ENCODE measurements at places on chromosomes 4 and X. TPM values are rescaled to one million over a fixed set of nuclear protein-coding genes. Genes with fewer than 3 reads are reported as not detected.
A peak's percentile ranks its signal among the peaks of the same experiment; 100 is the strongest.

The ALAS2 gene
- total RNA-seq: not detected

The BTK gene
- total RNA-seq: 0.21 TPM

DNA sequence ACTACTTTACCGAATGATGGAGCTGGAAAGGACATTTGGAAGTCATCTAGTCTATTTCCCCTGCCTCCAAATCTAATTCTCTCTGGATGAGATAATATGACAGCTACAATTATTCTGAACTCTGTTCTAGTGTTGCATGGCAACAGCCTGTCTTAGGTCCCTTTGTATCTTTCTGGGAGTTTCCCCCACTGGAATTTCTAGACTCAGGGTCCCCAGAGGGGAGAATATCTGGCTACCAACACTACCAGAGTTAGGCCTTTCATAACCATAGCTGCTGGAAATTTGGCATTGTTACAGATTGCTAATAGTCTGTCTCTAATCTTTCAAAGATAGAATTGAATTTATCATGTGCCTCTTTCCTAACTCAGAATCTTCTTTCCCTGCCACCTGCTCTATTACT, 4.5 kb downstream of the MSN start:
- no peaks in the 10 kb centered on the region for H3K27me3 ChIP-seq
- peak overlapping the region; percentile 97 for H3K27ac ChIP-seq
- H3K4me3 ChIP-seq: peak overlapping the region; percentile 93
- H3K4me1 ChIP-seq: peaks cover 45% of the 10 kb centered on the region

DNA sequence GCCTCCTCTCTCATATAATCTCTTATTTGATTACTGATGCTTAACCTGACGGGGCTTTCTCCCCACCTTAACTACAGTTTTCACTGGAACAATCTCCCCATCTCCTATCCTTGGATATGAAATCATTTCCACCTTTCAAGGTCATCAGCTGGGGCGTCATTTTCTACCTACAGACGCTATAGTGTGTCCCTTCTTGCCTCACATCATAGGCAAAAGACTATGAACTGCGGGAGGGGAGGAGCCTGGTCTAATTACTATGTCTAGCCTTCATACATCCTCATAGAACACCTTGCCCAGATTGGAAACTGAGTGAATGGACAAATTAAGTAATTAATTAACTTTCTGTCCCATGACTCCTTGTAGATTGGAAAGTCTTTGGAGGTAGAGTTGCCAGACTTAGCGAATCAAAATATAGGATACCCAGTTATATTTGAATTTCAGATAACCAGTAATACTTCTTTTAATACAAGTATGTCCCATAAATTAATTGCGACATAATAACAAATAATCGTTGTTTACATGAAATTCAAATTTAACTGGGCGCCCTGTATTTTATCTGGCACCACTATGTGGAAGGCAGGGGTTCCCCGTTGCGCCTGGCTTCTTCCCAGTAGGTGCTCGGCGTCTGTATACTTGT, 752 bp upstream of the ATP6AP2 start:
- H3K27me3 ChIP-seq: no peaks in the 10 kb centered on the region
- peak overlapping the region; percentile 84 for H3K4me3 ChIP-seq
- no peak for DNase-seq
- peaks cover 20% of the 10 kb centered on the region for H3K4me1 ChIP-seq
- H3K36me3 ChIP-seq: no peaks in the 10 kb centered on the region

DNA sequence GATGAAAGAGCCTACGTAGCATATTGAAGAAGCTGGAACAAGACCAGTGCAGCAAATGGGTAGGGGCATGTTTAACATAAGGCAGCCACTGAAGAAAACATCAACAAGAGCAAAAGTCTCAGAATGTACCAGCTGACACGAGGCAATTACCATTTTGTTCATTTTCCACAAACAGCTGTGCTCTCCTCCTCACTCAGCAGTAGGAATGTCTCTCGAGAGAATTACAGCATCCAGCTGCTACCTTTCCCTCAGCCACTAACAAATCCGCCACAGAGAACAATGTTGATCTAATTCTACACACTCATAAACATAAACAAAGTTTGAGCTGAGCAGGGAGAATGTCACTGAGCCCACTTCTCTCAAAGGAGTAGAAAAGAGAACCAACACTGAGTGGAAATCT, 68.0 kb downstream of the OPHN1 start:
- no peak overlapping the region for H3K27ac ChIP-seq
- H3K36me3 ChIP-seq: no peaks in the 10 kb centered on the region
- no peaks in the 10 kb centered on the region for H3K27me3 ChIP-seq
- no peak overlapping the region for H3K4me3 ChIP-seq
